ENCODE measurements at places on chromosomes 5 and 9.
A peak's percentile ranks its signal among the peaks of the same experiment; 100 is the strongest.

GRCh38 chr9:10062629-10063395 lies 550.0 kb downstream of the PTPRD start:
- no peak for DNase-seq

DNA sequence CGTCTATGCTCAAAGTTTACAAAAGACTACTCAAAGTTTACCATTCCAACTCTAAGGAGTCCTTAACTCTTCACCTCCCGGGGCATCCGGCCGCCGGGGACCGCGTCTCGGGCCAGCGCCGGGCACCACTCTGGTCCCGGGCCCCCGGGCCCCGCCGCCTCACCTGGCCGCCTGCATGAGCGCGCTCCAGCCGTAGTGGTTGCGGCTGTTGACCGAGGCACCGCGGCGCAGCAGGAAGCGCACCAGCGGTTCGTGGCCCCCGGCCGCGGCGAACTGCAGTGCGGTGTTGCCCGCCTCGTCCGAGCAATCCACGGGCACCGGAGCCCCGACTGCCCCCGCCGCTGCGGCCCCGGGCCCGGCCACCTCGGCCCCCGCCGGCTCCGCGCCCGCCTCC lies 388 bp downstream of the ANKS6 start:
- peak; percentile 7 for DNase-seq

DNA sequence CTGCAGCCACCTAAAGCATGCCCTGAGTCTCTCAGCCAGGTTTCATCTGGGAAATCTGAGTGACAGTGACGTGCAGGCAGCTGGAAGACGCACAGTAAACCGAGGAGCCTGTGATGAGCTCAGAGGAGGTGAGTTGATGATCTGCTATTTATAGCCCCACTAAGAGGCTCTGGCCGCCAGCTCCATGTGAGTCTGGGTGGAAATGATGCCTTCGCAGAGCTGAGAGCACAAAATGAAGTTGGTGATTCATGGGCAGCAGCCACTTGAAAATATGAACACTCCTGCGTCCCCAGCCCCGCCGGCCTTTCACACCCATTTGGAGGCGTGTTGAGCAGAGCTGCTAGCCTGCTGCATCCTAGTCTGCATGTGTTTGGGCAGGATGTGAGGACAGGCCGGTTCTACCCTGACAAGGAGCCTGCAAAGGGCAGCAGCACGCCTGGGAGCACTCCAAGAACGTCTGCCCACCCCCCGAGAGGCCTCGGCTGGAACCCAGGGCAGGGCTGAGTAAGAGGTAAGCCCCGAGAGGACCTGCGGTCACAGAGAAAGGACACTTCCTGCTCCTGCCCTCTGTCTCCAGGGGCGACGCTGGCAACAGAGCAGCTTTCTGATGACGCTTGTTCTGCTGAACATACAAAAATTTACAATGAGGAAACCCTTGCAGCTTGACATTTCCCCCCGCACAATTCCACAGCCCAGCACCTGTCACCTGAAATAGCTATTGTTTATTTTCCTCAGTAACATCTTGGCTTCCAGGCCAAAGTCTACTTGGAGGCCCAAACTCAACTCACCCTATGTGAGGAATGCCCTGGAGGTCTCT lies 25.1 kb upstream of the CDKN2AIPNL start:
- peak; percentile 62 for DNase-seq

- no peak for DNase-seq
Observed at GRCh38 chr5:53924392-53924791, 364.0 kb downstream of the NDUFS4 start.

DNA sequence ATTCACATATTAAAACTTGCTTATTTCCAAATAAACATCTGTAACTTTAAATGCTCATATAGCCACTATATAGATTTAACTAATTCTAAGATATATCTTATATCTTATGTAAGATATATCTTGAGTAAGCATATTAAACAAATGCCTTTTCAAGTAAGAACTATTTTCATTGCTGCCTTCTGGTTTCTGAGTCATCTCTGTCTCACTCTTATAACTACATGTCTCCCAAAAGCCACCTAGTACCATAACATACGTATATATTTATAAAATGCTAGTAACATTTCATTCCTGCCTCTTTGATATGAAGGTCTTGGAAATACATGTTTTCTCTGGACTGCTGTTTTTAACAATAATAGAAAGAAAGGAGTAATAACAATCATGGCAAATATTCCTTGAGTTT lies 429.5 kb downstream of the DTWD2 start:
- DNase-seq: no peak

Data from CD4-positive, alpha-beta memory T cell (primary cell).